MCF 10A (cell line): ENCODE measurements at places on chromosomes 6 and 20.

GRCh38 chr6:39791850-39792539 is at the start of gene DAAM2:
Gene DAAM2 (plus strand): TSS chr6:39792376. CDS start chr6:39856303, 63,927 bp downstream.
- DNase-seq, result peak; percentile 8

DNA sequence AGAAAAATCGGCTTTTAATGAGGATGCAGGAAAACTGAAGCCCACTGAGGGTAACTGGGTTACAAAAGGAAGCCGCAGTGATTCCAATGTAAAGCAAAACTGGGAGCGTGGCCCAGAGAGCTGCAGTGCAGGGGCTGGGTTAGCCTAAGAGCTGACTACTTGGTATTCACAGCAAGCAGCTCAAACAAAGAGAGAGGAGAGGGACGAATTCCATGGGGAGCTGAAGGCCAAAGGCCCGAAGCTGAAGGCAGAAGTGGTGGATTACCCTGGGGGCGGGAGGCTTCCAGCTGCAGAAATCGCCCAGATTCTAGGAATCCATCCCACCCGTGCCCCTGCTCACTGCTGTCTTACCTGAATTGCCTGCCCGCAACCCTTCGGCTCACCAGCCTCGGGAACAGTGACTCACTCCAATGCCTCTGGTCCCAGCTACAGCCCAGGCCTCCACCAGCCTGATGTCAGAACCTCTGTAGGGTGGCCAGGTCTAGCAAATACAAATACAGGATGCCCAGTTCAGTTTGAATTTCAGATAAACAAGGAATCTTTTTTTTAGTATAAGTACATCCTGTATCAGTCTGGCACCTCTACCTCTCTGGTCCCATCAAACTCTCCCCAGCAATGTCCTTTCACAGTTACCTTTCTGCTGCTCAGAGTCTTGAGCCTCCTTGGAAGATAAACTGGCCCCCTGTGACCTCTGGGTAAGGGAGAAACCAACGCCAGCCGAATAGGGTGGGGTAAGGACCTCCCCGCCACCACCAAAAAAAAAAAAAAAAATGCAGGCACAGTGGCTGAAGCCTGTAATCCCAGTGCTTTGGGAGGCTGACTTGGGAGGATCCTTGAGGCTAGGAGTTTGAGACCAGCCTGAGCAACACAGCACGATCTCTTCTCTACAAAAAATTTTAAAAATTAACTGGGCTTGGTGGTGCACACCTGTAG is 14.6 kb upstream of the ZMYND8 start:
- peak; percentile 62 for DNase-seq

GRCh38 chr20:52833901-52834300 is 138.3 kb upstream of the TSHZ2 start:
- no peak for DNase-seq

- no peak for DNase-seq
These were observed 160.2 kb upstream of the SGK1 start for GRCh38 chr6:134477991-134478635.

DNA sequence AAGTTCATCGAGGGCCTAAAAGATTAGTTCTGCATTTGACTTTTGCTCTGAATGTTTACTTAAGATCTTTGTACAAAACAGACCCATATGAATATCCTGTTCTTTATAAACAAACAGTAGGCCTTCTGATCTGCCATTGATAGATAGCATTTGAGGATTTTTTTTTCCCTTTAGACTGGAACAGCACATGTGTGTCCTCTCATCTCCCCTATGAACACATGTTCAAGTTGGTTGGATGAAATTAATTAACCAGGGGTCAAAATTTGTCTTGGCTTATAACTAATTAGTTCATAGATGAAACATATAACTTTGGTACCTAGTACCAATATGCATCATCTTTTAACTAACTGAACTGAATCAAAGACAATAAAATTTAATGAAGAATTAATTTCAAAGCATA is 81.3 kb downstream of the AK9 start:
- no peak for DNase-seq

GRCh38 chr6:166512567-166512966 is 73.9 kb downstream of the RAMACL start:
- no peak for DNase-seq

- no peak for DNase-seq
These were observed 1176.0 kb upstream of the GJE1 start for GRCh38 chr6:140956571-140957369.

GRCh38 chr6:99287523-99287922 is 62.0 kb downstream of the FAXC start:
- DNase-seq, result no peak

DNA sequence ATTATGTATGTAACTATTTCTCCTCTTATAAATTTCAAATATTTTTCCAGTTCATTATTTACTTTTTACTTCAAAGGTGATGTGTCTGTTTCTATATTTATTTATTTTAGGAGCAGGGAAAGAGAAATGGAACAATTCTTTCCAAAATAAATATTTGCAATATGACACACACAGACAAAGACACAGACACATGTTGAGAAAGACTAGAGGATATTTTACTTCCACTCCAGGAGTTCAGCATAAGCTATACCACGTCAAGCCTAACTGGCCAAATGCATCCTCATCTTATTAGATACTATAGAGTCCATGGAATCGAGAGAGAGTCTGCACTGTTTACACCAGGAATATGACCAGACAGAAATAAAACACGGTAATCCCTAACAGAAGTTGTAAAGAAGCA is 13.3 kb downstream of the RALGAPA2 start:
- peak; percentile 58 for DNase-seq

- no peak for DNase-seq
These were observed 20.6 kb upstream of the LGSN start for GRCh38 chr6:63340351-63340750.

- no peak for DNase-seq
These were observed 143.8 kb upstream of the MLIP start for GRCh38 chr6:53967415-53967814.

GRCh38 chr20:8095648-8096572 is 36.2 kb upstream of the PLCB1 start:
- DNase-seq, result peak; percentile 34

DNA sequence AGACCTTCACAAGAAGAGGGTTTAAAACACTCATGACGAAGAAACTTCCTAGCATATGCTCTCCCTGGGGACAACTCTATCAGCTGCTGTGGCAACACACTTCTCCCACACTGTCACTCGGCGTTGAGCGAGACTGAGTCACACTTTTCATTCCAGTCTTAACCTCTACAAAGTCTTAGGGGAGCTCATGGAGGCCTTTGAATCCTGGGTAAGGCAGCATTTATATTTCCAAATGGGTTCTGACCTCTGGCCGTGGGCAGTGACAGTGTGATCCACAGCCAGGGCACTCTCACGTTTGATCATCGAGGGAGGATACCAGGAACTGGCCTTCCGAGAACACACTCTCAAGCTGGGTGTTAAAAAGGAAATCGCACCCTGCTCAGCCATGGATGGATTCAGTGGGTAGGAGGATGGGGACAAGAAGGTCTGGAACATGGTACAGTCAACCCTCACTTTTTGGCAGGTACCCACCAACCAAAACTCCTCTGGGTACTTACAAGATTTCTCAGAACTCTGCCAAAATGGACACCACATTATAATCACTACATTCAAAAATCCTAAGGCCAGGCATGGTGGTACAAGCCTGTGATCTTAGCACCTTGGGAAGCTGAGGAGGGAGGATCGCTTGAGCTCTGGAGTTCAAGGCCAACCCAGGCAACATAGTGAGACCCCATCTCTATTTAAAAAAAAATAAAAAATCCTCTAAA is 19.6 kb downstream of the RRBP1 start:
- no peak for DNase-seq

DNA sequence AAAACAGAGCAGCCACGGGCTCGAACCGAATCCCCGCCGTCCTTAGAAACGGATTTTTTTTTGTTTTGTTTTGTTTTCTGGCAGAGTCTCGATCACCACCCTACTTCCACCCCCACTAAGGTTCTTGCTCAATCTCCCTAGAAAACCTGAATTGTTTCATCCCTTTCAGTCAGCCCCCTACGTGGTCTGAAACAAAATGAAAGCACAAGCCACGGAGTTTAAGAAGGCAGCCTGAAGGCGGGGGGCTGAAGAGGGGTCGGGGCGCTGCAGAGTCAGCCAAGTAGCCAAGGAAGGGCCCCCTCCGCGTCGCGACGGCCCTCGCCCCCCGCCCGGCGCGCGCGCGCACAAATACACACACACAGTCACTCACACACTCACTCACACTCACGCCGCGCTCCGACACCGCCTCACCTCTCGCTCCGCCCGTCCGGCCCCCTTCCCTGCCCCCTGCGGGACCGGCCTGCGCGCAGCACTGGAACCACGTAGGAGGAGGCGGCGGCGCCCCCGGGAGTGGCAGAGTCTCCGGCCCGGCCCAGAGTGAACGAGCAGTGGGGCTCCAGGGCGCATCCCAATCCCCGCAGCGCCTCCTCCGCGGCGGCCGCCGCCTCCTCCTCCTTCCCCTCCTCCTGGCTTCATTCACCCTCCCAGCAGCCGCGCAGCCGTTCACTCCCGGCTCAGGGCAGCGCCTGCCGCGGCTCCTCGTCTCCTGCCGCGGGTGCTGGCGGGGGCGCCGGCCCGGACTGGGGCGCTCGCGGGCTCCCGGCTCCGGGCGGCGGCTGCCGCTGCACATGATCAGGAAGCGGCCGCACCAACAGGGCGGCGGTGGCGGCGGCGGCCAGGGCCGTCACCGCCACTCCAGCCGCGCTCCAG is 1.4 kb downstream of the ATXN1 start:
- peak; percentile 80 for DNase-seq

DNA sequence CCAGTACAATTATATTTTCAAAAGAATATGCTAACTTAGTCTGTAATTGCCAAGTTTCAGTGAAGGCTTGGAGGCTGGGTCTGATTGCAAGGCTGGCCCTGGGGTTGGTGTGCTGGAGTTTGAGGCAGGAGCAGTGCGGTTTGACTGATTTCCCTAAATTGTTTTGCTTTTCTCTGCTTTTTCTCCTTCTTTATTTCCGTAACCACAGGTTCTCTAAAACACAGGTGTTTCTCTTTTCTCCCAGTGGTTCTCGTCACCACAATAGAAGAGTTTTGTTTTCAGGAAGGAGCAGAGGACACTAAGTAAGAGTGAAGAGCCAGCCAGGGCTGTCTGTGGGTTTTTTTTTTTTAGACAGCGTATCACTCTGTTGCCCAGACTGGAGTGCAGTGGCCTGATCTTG is 8.2 kb upstream of the SNX9 start:
- DNase-seq, result no peak

DNA sequence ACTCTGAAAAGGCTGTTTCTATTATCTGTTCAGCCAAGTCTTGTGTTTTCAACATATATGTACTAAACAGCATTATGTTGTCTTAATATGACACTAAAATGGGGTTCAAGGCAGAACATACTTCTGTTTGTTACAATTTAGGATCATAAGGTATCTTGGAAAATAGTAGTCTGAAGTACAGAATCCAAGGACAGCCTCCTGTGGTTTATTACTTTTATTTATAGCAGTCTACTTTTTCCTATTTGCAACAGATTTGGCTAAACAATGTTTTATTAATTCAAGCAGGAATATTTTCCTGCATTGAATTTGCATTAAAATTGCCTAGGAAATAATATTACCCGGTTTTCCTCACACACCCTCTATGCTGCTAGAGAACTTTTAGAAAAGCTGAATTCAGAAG is 67.7 kb downstream of the PLEKHG1 start:
- no peak for DNase-seq

DNA sequence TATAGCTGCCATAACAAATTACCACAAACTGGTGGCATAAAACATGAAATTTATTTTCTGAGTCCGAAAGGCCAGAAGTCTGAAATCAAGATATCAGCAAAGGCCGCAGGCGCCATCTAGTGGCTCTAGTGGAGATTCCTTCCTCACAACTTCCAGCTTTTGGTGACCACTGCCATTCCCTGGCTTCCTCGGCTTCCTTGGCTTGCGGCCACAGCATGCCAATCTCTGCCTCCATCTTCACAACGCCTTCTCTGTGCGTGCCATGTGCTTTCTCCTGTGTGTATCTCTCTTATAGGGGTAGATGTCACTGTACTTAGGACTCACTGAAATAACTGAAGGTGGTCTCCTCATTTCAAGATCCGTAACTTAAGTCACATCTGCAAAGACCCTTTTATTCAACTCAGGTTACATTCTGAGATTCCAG is 5.4 kb upstream of the PLAGL1 start:
- peak; percentile 90 for DNase-seq

GRCh38 chr6:138814179-138814834 is 18.4 kb downstream of the ECT2L start:
- no peak for DNase-seq

- no peak for DNase-seq
These were observed 9.6 kb upstream of the TJAP1 start for GRCh38 chr6:43467752-43468151.

DNA sequence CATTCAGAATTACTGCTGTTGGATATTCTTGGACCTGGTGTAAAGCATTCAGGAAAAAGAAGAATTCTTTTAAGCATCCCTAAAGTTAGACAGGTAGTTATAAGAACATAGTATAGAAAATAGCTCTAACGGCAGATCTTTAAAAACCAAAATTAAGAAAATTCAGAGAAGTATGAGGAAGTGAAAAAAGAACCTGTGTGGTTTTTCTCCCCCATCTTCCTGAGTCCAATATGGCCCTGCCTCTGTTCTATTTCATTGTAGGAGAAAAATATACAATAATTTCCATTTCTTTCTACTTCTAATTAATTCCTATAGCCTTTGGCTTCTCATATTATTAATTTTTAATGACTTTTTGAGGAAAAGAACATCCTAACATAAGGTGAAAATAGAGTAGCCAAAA is 47.1 kb downstream of the FHL5 start:
- no peak for DNase-seq

DNA sequence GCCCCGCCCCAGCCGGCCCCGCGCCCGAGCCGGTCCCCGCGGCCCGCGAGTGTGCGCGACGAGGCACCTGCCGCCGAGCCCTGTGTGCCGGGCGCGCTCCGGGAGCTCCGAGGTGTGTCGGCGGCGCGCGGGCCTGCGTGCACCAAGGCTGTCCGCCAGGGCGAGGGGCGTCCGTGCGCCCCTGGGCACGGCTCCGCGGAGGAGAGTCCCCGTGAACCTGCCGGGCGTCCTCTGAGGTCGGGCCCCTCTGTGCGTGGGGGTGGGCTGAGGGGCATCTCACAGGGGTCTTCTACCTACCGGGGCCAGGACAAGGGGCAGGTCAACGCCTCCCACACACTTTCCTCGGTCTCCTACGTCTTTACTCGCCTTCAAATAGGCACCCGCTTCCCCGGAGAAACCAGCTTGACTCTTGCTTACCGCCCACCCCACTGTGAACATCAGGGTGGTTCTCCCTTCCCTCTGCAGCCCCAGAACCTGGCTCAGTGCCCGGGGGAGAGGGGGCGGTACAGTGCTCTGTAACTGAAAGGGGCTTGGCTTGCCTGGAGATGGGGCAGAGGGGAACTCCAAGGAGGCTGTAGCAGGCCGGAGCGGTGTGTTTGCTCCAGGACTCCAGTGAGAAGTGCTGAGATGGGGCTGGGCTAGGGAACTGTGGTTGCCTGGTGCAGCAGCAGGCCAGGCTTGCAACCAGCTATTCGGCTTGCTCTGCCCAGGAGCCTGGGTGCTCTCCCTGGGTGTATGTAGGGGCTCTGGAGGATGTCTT is at the start of gene SAMD10:
TSS of gene SAMD10 (minus strand) at position 86 of the 760 bp plus-strand sequence. CDS start 175 bp downstream, outside the sequence.
- DNase-seq, result no peak

- no peak for DNase-seq
These were observed 287.8 kb upstream of the THEMIS start for GRCh38 chr6:128188678-128189077.

- DNase-seq, result peak; percentile 8
These were observed 646.6 kb downstream of the HACE1 start for GRCh38 chr6:104212977-104213668.
